ENCODE measurements at places on chromosomes 5 and 9.

DNA sequence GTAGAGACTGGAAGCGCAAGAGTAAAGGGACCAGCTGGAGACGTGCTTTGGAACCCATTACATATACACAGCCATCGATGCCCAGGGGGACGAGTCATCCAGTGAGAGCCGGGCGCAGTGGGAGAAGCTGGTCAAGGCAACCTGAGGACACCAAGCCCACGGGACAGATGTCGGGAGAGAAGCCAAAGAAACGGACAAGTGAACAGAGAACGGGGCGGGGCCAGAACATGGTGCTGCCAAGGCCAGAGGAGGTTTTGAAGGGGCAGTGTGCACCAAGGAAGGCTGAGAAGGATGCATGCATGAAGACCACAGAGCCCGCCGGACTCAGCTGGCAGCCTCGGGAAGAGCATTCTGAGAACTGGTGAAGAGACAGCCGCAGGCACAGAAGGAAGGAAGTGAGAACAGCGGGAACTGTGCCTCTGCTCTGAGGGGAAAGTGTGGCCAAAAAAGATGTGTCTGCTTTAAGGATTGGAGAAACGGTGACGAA, 20.3 kb downstream of the CAMSAP1 start:
- no peak for DNase-seq

DNA sequence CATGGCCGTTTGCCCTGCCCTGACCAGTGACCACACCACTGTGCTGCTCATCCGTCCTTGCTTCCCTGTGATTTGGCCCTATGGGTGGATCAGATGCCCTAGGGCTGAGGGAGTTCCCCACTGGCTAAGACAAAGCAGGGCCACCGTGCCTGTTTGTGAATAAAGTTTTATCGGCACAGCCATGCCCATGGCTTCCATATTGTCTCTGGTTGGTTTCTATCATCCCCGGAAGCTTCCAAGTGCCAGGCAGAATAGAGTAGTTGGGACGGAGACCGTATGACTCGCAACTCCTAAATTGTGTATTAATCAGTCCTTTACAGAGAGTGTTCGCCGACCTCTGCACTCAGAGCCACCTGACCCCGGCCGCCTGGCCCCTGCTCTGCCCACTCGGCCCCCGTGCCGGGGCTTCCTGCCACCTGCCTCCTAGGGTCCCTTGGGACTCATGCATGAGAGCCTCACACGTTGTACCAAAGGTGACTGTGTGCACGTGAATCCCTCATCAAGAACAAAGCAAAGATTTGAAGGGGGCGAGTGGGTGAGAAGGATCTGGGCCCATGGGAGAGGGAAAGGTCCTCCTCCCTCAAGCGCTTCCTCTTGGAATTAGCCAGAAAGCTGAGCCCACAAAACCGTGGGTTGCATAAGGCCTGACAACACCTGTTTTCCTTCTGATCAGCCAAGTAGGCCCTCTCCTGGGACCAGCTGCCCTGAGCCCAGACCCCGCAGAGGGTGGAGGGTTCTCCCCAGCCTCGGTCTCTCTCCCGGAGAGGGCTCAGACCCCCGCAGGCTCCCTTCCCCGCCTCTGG, 11.7 kb upstream of the FCN2 start:
- no peak for DNase-seq

GRCh38 chr9:81125446-81126092, 563.8 kb downstream of the TLE1 start:
- no peak for DNase-seq

GRCh38 chr9:122445155-122445749, 32.5 kb downstream of the OR1J1 start:
- no peak for DNase-seq

GRCh38 chr9:26833792-26834191, 58.8 kb downstream of the CAAP1 start:
- DNase-seq = no peak

Data from CD4-positive, alpha-beta T cell treated with Interleukin-4 for 1 hour (primary cell).